ENCODE measurements at places on chromosomes 11 and 22.

- DNase-seq = no peak
Measured at GRCh38 chr11:20493340-20493739, 105.8 kb downstream of the PRMT3 start.

DNA sequence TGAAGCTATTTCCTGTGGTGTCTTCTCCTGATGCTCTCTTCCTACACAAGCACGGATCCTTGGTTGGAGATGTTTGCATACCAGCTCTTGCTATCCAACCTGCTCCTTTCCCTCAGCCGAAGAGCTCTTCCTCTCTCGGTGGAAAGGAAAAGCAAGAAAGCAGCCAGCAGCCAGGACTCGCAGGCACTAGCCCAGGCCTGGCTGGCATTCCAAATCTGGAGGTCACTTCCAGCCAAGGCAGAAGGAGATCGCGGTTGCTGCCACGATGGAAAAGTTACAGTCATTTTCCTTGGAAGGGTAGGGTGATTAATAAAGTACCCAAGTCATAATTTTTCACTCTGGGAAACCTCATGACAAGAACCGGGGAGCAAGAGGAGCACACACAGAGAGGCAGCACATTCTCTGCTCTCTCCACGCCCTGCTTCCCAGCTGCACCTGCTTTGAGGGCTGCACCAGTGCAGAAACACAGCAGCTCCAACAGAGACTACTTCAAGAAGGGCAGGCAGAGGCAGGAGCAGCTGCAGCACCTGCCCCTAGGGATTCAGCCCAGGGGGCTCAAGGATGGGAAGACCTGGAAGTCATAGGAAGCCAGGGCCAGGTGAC lies 399.3 kb downstream of the CADM1 start:
- no peak for DNase-seq

DNA sequence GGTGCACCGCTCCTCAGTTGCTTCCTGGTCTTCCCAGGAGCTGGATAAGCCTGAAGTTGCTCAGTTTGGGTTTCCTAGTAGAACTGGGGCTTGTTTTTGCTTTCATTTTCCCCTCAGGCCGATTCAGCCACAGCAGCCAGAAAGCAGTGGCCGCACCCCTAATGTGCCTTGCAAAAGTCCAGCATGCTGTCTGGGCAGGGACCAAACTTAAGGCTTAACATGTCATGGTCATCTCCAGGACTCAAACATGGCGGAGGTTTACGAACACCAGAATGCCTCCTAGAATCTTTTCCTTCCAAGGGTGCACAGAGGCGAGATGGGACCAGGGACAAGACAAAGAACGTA lies 2.5 kb downstream of the GNG3 start:
- no peak for DNase-seq

DNA sequence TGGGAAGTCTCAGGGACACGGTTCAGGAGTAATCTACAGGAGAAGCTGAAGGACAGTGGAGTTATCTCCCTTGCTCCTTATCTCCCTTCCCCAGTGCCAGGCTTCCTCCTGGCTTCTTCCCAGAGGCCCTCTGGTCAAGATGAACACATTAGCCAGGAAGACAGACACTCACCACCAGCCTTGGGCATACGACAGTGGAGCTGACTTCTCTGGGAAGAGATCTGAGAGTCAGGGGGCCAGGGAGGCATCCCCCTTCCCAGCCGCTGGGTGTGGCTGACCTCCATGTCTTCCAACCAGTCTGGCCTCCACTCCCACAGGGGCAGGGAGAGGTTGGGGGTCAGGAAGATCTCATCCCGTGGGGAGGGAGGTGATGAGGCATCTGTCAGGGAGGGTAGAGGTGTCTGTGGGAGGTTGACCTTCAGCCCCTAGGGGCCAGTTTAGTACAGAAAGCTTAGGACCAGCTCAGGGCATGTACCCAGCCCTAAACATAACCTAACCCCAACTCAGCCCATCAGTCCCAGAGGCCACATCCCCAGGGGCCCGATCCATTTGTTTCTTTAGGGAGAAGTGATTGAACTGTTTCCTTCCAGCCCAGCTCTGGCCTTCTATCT lies 12.7 kb downstream of the ROBO4 start:
- peak; percentile 15 for DNase-seq

GRCh38 chr11:58058276-58059006 lies 27.7 kb downstream of the OR6Q1 start:
- no peak for DNase-seq

Data from ovary (tissue), 10 donors.